ENCODE measurements at places on chromosomes 6 and 20.

- DNase-seq, result no peak
Measured at GRCh38 chr6:107936162-107936909, 21.7 kb downstream of the SEC63 start.

DNA sequence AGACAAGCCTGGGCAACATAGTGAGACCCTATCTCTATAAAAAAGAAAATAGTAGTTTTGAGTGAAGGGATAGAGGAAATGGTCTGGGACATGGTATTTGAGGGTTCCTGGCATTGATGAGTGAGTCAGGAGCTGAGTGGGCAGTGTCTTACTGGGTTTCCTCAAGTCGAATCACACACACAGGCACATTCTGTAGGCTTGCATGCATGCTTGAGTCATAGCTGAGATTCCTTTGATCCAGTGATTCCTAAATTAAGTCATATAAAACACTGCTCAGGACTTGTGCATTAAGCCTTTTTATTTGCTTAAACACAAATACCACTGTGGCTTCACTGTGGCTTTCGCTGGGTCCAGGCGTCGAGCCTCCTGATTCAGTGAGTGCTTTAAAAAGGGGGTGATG lies 71.8 kb upstream of the TMEM181 start:
- DNase-seq, result no peak

DNA sequence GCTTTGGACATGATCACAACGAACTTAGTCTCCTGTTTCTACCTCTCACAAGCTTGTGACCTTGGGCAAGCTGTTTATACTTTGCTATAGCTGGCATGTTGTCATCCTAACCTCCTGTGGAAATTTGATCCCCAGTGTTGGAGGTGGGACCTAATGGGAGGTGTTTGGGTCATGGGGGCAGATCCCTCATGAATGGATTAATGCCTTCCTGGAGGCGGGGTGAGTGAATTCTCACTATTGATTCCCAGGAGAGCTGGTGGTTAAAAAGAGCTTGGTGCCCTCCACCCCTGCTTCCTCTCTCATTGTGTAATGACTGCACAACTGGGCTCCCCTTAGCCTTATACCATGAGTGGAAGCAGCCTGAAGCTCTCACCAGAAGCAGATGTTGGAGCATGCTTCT lies 228.9 kb downstream of the HIVEP2 start:
- DNase-seq, result no peak

- no peak for DNase-seq
Measured at GRCh38 chr6:147712841-147713240, 204.4 kb downstream of the SAMD5 start.

GRCh38 chr20:49386848-49387580 lies 95.5 kb downstream of the KCNB1 start:
- peak; percentile 64 for DNase-seq

DNA sequence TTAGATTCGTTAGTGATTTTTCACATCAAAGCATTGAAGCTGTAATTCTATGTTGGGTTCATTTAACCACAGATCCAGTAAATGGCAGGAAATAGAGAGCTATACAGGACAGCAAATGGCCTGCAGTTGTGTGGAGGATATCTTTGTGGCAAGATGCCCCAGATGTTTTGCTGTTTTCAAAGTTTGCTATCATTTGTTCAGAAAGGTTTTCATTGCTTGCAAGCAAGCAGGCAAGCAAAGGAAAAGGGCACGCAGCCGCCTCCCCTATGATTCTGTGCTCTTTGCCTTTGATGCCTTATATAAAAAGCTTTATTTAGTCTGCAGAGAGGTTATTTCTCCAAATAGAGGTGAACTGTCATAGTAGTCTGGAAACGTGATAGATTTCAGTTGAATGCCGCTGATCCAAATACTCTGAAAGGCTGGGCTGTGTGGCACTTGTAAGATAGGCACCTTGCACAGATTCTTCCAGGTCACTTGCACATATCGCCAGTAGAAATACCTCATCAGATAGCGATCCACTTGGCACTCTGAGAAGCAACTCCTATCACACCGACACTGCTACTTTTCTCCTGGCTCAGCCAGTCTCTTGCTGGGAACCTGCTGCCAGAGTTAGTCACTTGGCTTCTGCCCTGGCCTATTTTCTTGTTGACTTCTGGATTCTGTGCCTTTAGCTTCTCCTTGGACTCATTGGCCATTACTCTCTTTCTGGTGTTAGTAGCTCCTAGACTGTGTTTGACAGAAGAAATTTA lies 66.4 kb downstream of the UTRN start:
- no peak for DNase-seq

DNA sequence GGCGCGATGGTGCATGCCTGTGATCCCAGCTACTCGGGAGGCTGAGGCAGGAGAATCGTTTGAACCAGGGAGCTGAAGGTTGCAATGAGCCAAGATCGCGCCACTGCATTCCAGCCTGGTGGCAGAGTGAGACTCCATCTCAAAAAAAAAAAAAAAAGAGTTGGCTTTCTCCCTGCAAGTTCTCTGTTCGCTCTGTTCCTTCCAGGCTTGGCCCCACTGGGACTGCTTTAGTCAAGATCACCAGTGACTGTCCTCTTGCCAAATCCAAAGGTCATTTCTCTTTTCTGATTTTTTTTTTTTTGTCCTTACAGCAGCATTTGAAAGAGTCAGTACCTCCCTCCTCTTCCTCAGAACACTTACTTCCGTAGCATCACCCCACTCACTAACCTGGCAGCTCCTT lies 10.8 kb upstream of the GNRH2 start:
- no peak for DNase-seq

DNA sequence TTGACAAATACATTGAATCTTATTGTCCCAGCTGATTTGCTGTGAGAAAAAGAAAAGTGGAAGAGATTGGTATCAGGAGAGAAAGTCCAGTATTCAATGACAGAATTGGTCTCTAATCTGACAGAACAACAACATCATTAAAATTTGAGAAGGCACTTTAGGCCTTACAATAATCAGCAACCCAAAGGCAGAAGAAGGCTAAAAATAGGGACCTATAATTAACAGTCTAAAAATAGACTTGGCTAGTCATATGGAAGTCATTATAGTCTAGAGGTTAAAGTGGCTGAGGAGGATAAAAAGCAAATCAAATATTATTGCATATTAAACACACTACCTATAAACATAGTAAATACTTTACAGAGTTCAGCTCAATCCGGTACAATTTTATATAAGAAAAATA lies 393.6 kb upstream of the JAG1 start:
- peak; percentile 81 for DNase-seq

DNA sequence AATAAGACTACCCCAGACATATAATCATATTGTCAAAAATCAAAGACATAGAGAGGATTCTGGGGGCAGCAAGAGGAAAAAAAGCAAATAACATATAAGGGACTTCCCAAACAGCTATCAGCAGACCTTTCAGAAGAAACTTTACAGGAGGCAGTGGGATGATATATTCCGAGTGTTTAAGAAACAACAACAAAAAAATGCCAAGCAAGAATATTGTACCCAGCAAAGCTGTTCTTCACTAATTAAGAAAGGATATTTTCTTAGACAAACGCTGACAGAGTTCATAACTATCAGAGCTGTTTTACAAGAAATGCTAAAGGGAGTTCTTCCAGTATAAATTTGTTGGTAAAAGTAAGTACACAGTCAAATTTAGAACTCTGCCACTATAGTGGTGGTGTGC lies 243.3 kb upstream of the AFDN start:
- DNase-seq, result no peak
